Kidney glomerular epithelial cell (primary cell): ENCODE measurements at places on chromosomes 12 and 14.

- no peak for DNase-seq
Observed at GRCh38 chr14:90533591-90534021, 136.8 kb downstream of the CALM1 start.

DNA sequence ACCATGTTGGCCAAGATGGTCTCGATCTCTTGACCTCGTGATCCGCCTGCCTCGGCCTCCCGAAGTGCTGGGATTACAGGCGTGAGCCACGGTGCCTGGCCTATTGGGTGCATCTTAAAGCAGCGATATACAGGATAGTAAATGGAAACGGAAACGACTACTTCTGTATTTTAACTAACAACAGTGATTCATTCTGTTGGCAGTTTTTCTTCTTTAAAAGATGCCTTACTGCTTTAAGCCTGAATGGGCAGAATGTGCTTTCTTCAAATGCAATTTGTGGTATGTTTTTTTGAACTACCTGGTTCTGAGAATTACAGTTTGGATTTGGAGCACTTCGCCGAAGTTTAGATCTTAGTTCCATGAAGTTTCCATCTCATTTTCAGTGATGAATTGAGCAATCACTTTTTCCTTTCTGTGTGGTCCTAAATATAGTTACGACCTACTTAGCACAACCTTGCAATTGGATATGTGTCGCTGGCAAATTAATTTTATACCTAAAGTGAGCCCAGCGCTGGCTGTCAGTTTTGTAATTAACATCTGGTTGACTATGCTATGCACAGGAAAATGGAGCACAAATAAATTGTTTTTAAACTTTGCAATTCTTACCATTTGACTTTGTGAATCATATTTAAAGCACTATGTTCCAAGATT, 53.6 kb upstream of the EIF5 start:
- DNase-seq = no peak

- no peak for DNase-seq
Observed at GRCh38 chr12:67539946-67540345, 108.6 kb upstream of the DYRK2 start.

- DNase-seq = no peak
Observed at GRCh38 chr14:20434701-20435581, 1.0 kb downstream of the KLHL33 start.

GRCh38 chr12:76153616-76154015, 69.1 kb upstream of the NAP1L1 start:
- DNase-seq = no peak

- DNase-seq = no peak
Observed at GRCh38 chr12:110498984-110499706, 2.8 kb downstream of the VPS29 start.

- DNase-seq = peak; percentile 20
Observed at GRCh38 chr12:70246580-70246979, 3.3 kb downstream of the CNOT2 start.

GRCh38 chr12:93059925-93060665, 131.0 kb upstream of the EEA1 start:
- no peak for DNase-seq

- DNase-seq = no peak
Observed at GRCh38 chr12:68368327-68368726, 36.2 kb upstream of the MDM1 start.

- no peak for DNase-seq
Observed at GRCh38 chr12:54413284-54414190, 5.5 kb downstream of the ITGA5 start.

DNA sequence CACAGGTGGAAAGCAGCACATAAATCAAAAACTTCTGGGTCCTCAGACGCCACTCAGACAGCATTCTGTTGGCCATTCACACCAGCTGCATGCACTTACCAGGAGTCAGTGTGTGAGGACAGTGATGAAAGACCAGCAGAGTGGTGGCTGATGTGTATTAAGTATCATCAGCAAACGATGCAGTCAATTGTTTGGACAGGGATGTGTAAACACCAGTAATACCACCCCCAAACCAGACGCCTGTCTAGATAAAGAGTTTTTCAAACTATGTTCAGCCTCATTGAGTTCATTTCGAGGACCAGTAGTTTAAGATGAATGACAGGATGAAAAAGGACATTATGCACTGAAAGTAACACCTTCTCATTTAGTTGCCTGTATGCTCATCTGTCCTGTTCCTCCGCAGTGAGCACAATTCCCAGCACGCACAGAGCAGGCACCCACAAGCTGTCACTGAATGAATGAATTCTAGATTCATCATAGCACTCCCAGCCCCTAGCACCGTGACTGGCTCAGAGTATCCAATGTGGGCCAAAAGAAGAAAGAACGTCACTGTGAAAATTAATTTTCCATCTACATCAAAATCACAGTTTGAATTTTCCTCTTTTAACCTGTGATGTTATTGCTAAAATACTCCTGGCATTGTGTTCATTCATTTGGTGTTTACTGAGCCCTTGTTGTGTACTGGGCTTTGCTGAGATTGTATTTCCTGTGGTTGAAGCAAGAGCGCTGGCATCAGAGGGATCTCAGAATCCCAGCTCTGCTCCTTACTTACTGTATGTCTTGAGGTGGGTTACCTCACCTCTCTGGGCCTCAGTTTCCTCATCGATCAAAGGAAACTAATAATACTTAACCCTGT, 124.8 kb upstream of the NOS1 start:
- DNase-seq = peak; percentile 76

DNA sequence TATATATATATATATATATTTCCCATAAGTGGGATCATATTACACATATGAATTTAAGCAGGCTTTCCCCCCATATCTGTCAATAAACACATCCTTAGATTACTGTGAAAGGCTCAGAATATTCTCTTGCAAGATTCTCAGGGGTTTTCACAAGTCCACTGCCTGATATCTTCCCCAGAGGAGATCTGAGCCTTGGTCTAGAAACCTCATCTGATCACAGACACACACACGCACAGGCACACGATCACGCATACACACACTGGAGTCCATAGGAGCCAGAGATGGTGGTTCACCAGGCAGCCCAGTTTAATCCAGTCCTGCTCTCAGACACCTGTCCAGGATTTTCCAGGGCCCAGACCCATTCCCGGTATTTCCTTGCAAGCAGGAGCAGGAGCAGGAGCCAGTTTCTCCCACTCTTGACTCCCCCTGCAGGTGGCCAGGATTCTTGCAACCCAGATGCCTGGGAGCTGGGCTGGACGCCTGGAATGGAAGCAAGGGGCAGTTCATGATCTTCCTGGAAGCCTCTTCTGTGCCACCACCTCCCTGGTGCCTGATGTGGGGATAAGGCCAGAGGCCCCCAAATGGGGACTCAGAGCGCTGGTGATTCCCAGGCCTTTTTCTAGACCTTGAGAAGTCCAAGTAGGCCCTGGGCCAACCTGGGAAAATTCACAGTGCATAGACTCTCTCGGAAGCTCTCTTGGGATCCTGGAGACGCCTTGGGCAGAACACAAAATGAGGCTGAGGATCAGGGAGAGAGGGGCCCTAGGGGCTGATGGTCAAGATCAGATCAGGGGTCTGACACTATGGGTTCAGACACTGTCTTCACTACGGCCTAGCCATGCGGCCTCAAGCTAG, 16.5 kb upstream of the KRT78 start:
- DNase-seq = peak; percentile 65

GRCh38 chr12:22728987-22729386, 104.0 kb downstream of the ETNK1 start:
- peak; percentile 49 for DNase-seq

DNA sequence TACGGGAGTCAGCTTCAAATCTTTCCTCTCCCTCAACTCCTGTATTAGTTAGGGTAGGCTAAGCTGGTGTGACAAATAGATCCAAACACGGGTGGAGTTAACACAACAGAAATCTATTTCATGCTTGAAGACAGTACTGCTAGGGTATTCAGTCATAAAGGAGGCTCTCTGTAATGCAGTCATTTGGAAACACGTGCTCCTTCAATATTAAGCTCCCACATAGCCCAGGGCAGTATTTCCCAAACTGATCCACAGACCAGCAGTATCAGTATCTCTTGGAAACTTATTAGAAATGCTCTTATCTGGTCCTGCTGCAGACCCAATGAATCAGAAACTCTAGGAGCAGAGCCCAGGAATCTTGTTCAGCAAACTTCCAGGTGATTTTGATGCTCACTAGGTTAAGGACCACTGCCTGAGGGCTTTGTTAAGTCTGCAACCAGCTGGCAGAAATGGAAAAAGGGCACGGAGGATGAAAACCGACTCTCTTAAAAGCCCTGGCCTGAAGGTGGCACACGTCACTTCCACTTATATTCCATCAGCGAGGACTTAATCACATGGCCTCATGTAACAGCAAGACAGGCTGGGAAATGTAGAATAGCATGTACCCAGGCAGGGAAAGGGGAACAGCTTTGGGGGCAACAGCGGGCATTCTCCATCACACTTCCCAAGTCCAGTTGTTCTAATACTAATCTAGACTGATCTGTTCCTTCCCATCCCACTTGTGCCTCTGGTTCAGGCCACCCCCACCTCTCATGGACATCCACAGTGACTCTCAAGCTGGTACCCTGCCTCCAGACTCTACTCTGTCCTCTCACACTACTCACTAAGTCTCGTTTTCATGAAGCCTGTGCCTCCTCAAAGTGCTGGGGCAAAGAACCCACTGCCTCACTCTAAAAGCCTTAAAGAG, 38.2 kb upstream of the RIC8B start:
- no peak for DNase-seq

- no peak for DNase-seq
Observed at GRCh38 chr14:105250986-105251385, 2.7 kb downstream of the BTBD6 start.

GRCh38 chr12:41530441-41530840, 342.3 kb downstream of the PDZRN4 start:
- no peak for DNase-seq

GRCh38 chr14:78278464-78279250, 108.5 kb downstream of the NRXN3 start:
- no peak for DNase-seq

- DNase-seq = no peak
Observed at GRCh38 chr12:49105504-49106084, 5.1 kb downstream of the LMBR1L start.

GRCh38 chr14:104107101-104107581, 21.6 kb downstream of the ASPG start:
- DNase-seq = no peak

GRCh38 chr12:30211743-30212142, 428.0 kb upstream of the TMTC1 start:
- DNase-seq = no peak

DNA sequence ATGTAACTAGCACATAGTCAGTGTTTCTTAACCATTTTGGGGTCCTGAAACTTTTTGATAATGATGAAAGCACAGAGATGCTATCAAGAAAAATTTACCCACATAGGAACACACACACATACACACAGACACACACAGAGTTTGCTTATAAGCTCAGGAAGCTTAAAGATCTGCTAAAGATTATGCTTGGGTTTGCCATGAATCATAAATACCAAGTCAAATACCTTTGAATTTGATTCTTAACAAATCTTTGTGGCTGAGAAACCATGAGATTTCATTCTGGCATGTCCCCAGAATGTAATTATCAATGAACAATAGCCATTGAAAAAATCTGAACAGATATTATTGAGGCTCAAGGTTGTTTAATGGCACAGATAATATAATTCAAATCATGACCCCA, 89.2 kb downstream of the NTS start:
- no peak for DNase-seq

- no peak for DNase-seq
Observed at GRCh38 chr14:31122098-31122611, 85.4 kb downstream of the HECTD1 start.

DNA sequence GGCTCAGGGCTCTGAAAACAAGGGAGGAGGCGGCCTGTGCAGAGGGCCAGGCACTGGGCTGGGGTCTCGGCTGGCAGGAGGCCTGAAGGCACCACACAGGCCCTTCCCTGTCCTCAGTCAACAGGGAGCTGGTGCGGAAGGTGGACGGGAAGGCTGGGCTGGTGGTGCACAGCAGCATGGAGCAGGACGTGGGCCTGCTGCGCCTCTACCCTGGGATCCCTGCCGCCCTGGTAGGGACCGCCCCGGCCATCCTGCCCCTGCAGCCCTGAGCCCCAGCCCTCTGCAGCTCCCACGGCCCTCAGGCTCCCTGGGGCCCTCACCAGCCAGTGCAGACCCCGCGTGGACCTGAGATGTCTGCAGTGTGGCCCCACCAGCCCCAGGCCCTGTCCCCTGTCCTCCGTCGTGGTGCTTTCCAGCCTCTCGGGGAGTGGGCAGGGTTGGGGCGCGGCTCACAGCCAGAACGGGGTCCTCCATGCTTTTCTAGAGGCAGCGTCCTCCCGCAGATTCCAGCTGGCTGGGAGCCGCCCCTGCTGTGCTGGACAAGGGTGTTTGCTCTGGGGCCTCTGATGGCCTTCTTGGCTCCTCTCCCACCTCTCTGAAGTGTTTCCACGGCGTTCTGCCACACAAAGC, 18.1 kb downstream of the ASPG start:
- no peak for DNase-seq

GRCh38 chr14:36009643-36010042, 166.9 kb downstream of the PTCSC3 start:
- no peak for DNase-seq

- no peak for DNase-seq
Observed at GRCh38 chr12:57143454-57143853, 4.0 kb downstream of the LRP1-AS start.

DNA sequence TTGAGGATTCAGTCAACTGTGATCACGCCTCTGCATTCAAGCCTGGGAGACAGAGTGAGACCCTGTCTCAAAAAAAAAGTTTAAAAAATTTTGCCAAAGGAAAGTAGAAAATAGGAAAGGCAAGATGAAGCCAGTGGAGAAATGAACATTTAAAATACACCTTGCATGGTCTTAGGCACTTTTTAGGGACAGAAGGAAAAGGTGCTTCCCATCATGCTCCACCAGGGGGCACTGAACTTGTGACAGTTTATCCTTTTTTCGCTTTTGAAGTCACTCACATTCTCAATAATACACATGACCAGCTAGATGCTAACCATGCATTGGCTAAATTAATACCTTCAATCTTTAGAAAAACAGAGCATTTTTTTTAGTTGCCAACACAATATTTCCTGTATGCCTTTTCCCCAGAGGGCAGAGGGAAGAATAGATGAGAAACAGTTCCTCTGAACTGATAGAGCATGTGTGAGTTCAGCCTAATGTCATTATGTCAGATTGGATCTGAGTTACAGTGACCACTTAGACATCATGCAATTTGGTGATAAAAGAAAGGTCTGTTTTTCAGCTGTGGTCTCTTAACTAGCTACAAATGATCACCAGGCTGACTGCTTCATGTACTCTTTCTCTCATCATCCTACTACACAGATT, 221.8 kb upstream of the SSTR1 start:
- peak; percentile 9 for DNase-seq
